Psoas muscle (tissue), 8 donors: ENCODE measurements at places on chromosomes 3 and 15. TPM values are rescaled to one million over a fixed set of nuclear protein-coding genes. Genes with fewer than 3 reads are reported as not detected.

- no peak for DNase-seq
These were observed 8.6 kb upstream of the TNFAIP8L3 start for GRCh38 chr15:51103330-51103729.

DNA sequence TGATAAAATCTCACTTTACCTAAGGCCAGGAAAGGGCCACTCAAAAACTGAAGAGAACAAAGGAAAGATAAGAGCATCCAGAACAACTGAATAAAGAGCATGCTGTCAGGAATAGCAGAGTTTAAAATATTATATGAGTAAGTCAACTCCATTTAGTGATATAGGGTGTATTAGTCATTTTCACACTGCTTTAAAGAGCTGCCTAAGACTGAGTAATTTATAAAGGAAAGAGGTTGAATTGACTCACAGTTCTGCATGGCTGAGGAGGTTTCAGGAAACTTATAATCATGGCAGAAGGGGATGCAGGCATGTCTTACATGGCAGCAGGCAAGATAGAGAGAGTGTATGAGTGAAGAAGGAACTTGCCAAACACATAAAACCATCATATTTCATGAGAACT lies 778.0 kb upstream of the NECTIN3 start:
- no peak for DNase-seq

DNA sequence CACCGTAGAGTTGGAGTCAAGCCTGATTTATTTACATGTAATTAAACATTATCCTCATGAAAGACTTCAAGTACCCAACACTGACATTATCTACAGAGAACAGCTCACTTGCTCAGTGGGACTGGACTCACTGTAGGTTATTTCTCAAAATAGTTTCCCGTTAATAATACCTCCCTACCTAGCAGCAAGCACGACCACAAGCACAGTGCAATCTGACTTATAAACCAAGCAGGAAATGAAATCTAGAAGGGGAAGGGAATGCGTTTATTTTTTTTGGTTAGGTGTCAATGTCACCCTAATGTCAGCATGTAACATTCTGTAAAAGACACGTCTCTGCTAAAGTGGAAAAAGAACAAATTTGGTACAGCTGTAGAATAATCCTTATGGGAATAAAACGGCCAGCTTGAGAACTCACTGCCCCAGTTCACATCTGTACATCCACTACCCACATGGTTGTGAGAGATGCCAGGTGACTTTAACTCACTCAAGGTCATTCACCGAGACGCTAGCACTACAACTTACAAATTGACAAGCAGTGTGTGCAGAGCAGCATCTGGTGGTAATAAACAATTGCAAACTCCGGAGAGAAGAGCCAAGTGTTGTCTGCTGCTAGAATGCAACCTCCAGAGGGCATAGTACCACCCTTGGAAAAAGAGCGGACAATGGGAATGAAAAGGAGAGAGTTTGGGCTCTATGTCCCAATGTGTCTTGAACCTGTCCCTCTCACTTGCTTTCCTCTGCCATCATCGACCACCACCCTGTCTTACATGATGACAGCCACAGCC lies 242.5 kb downstream of the CADPS start:
- DNase-seq = no peak

DNA sequence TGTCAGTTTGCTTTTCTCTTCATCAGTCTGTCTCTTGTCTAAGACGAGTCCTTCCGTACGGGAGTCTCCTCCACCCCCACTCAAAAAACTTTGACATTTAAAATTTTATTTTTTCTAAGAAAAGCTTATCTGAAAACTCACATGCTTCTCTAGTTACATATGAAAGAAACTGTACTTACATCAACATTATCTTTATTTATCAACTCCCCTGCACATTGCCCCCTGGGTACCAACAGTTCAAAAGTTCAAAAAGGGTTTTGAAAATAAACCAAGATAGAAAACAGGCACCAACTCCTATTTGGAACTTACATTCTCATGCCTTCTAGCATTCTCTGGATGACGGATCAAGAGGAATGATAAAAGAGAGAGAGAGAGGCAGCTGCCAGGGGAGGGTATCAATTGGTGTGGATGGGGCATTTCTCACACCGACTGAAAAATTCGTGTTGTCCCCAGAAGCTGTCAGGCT lies 182.5 kb downstream of the FOXP1 start:
- no peak for DNase-seq

The ZNF385D gene
- 1.2 TPM for polyA plus RNA-seq

DNA sequence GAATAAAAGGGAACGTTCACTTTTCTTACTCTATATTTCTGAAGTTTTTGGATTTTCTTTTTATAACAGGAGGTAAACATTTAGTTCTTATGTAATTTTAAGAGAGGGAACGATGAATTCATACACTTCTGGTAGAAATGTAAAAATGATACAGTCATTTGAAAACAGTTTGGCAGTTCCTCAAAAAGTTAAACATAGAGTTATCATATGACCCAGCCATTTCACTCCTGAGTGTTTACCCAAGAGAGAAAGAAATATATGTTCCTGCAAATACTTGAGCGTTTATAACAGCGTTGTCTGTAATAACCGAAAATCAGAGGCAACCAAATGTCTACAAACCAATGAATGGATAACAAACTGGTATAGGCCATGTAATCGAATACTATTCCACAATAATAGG lies 20.8 kb upstream of the CCR9 start:
- no peak for DNase-seq

GRCh38 chr15:78247911-78248310 lies 13.5 kb upstream of the ACSBG1 start:
- no peak for DNase-seq

- no peak for DNase-seq
These were observed 99.8 kb upstream of the FGF7 start for GRCh38 chr15:49323207-49323606.
